ENCODE measurements at places on chromosomes 11 and 22.

- DNase-seq, result no peak
Observed at GRCh38 chr22:22161924-22162851, 82.4 kb upstream of the VPREB1 start.

DNA sequence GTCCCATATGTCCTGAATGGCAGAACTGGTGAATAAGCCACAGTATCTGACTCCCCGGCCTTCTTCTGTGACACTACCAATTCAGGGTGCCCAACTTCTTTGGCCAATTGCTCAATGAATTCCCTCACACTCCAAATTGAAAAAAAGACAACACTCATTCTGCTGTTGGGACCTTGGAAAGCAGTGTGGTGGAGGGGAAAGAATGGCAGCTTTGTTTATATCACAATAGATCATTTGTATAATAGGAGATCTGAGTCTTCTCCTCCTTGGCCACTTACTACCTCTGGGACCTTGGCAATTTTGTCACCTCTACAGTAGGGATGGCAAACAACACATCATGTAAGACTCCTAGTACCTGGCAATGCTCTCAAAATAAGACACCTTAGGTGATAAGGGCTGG is 64.6 kb downstream of the OPCML start:
- DNase-seq, result no peak

DNA sequence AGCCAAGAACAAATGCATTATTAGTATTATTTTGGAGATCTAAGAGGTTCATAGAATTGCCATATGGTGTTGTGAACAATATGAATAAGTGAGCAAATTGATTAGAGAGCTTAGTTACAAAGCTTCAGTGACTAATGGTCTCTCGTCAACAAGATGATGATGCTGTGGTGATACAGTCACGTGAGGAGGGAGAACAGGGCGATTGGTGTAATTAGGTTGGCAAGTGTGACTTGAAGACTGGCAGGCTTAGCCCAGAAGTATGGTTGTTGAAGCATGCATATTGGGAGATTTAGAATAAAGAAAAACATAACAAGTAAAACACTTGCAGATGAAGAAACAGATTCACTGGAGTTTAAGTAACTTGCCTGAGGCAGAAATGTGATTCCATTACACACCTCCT is 100.6 kb upstream of the SORL1-AS1 start:
- no peak for DNase-seq

GRCh38 chr22:28497188-28497587 is 182.5 kb downstream of the TTC28 start:
- no peak for DNase-seq

GRCh38 chr22:45823336-45823735 is 151.7 kb downstream of the ATXN10 start:
- no peak for DNase-seq

- DNase-seq, result no peak
Observed at GRCh38 chr22:19663821-19664355, 50.4 kb upstream of the SEPTIN5 start.
